Aorta (tissue), 5 donors: ENCODE measurements at places on chromosomes 5 and 9.

GRCh38 chr5:60811105-60811504, 33.0 kb downstream of the ELOVL7 start:
- no peak for DNase-seq

DNA sequence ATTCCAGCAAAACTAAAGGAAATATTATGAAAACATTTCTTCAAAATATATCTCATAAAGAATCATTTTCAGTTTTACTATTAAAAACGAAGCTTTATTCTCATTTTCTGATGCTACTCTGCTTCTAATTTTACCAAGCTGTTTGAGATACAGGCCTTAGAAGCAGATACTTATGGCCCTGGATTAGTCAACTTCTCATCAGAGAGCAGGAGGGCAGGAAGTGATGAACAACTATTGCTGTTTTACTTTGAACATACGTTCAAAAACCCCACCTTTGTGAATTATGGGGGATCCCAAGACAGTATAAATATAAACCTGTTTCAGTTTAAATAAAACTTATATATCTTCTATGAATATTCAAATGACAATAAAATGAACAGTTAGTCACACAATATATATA, 16.0 kb downstream of the MPDZ start:
- DNase-seq = no peak

DNA sequence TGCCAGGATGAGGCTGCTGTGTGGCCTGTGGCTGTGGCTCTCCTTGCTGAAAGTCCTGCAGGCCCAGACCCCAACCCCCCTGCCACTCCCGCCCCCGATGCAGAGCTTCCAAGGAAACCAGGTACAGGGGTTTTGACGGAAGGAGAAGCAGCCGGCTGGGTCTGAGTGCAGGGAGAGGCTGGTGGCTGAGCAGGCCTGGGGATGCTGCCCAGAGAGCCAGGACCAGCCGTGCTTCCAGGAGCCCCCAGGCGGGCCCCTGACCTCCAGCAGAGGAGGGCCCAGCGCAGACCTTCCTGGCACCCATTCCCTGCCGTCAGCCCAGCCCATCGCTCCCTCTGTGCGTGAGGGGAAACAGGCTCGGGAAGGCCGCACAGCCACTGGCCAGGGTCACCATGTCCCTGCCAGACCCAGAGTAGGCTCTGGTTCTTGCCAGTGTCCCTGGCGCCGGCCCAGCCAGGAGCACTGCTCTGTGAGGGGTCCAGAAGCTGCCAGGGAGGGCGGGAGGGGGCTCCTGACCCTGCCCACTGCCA, 313 bp downstream of the LCN12 start:
- no peak for DNase-seq

DNA sequence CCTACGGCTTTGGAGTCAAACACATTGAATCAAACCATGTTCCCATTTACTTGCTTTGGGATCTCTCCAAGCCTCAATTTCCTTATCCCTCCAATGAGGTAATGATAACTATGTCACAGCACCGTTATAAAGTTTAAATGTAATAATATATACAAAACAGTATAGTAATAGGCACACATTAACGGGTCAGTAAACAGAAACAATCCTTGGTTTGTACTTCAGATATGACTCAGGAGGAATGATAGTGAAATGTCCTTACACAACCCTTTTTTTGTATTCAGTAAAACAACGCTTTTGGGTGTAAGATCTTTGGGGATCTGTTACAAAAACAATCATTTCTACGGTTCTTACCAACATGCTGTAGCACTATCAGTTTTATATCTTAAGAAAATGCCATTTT, 178.5 kb upstream of the GNA14 start:
- DNase-seq = no peak

GRCh38 chr5:173394701-173395100, 66.5 kb upstream of the STC2 start:
- DNase-seq = no peak

GRCh38 chr9:79213417-79214125, 358.2 kb upstream of the TLE4 start:
- no peak for DNase-seq

- no peak for DNase-seq
Observed at GRCh38 chr5:59099270-59099994, 516.6 kb downstream of the RAB3C start.

DNA sequence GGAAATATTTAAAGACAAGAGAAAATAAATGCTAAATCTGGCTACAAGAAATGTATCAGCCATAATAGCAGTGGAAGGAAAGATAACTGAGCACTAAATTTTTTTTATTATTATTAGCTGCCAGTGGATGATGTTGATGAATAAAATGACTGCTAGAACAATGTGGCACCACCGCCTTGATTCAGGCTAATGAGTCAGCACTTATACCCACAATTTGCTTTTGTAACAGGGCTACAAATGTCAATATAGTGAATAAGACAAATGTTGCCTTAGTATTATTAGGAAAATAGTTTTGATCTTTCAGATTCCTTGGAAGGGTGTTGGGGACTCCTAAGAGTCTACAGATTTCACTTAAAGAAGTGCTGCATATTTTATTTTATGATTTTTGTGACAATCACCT, 555.2 kb upstream of the GRAMD2B start:
- no peak for DNase-seq

- no peak for DNase-seq
Observed at GRCh38 chr5:118326481-118327045, 661.8 kb downstream of the DTWD2 start.

DNA sequence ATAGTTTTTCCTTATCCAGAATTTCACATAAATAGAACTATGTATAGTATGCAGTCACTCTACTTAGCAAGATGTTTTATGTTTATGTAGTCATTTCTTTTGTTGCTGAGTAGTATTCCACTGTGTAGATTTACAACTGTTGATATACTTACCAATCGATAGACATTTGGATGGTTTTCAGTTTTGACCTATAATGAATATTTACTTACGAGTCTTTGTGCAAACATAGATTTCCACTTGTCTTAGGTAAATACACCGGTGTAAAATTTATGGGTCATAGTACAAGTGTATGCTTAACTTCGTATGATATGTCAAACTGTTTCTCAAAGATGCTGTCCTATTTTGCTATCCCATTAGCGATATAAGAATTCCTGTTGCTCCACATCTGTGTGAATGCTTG, 19.7 kb upstream of the OR2K2 start:
- DNase-seq = no peak

- DNase-seq = no peak
Observed at GRCh38 chr5:160492565-160492964, 70.9 kb downstream of the PTTG1 start.

DNA sequence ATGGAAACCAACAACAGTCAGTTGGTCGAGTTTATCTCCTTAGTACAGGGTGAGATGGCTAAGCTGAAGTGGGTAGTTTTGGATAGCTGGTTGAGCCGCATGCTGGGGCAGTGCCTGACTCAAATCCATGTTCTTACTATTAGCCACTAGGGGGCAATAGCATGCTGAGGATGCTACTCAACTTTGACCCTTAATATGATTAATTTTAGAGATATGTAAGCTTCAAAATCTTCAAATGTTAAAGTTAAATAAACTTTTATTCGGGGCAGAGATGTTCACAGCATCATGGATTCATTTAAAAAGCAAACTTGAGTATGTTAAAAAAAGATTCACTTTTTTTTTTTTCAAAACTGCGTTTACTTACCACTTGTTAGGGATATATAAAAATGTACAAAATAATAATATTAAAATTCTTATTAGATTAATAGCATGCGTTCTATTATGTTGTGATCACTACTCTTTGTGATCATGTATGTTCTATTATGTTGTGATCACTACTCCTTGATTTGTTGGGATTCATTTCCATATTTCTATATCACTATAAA, 57.0 kb downstream of the C9orf153 start:
- no peak for DNase-seq

DNA sequence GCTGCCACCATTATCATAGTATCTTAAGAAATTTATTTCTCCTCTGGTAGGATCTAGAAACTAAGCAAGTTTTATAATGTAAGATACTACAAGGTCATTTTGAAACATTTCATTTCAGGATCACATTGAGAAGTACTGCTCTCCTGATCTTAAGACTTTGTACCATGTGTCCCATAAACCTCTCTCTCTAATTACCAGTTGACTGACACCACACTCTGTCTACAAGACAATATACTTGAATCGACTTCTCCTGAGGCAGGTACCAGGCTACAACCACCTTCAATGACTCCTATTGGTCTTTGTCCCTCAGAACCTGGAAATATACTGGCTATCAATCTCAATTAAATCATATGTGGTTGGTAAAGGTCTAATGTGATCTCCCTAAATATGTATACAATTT, 597.0 kb downstream of the PTPRD start:
- no peak for DNase-seq

DNA sequence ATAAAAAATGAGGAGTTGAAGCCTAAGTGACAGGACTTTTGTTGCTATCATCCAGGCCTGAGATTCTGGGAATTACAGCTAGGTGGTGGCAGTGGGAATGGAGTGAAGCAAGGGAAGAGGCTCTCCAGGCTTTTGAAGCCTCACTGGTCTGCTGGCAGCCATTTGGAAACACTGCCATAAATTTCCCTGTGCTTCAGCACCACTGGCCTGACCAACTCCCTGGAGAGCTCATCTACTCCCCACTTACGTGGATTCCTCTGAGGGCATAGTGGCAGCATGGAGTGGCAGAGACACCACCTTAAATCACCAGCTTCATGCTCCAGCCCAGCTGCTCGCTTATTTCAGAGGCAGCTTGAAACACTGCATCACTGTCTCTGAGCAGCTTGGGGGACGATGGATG, 518.2 kb downstream of the TLR4 start:
- no peak for DNase-seq

- DNase-seq = no peak
Observed at GRCh38 chr5:151562019-151562707, 29.0 kb downstream of the FAT2 start.

- no peak for DNase-seq
Observed at GRCh38 chr9:131178382-131178781, 53.0 kb downstream of the NUP214 start.

DNA sequence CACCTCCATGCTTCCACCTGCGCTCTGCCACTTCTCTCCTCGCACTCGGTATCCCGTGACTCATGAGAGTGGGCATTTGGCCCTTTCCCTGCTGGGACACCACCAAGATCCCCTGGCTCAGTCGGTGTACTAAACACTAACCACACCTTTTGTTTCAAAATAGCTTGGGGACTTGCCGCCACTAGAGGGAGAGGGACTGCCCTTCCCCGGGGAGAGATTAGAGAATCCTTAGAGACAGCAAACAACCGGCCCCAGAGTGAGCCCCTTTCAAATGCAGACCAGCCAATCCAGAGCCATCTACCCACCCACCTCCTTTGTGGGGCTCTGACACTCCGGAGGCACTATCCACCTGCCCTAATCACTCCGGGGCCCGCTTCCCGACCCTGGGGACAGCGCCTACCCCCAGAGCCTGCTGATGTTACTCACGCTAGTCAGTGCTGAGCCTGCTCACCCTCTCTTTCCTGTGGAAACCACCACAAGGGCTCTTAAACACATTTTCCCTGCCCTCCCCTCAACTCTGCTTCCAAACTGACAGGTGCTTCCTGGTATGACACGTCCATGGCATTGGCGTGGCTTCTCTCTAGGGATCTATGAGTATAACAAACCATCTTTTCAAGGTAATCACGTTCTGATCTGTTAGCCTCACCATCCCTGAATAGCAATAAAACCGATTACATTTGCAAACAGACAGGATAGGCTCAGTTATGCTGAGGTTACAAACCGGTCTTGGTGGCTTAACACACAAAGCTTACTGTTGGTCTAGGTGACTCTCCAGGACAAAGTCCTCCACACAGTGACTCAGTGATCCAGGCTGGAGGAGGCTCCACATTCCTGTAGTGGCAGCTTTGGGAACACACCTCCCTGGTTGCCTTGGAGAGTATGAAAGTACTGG, 180.1 kb upstream of the MVB12B start:
- no peak for DNase-seq

GRCh38 chr9:126860757-126861466, 473 bp downstream of the ZBTB34 start:
- peak; percentile 68 for DNase-seq

DNA sequence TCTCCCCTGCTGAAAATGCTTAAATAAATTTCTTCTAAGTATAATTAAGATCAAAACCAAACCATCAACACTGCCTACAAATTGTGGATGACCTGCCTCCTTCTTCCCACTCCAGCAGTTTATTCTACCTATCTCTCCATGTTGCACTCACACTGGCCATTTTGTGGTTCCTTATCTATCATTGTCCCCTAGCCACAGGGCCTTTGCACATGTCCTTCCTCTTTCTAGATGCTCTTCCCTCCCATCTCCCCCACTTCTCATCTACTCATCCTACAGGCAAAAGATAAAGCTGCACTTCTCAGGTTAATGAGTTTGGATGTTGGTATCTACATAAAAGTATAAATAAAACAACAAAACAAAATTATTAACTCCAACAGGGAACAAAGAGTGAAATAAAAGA, 70.6 kb upstream of the CCNG1 start:
- no peak for DNase-seq
